ENCODE measurements at places on chromosomes 12 and 14.

GRCh38 chr14:76348898-76349297, 27.0 kb upstream of the ESRRB start:
- DNase-seq: no peak

GRCh38 chr12:66059666-66060065, 70.9 kb downstream of the LLPH start:
- DNase-seq: no peak

GRCh38 chr12:99983456-99984258, 1.1 kb downstream of the ANKS1B start:
- no peak for DNase-seq

DNA sequence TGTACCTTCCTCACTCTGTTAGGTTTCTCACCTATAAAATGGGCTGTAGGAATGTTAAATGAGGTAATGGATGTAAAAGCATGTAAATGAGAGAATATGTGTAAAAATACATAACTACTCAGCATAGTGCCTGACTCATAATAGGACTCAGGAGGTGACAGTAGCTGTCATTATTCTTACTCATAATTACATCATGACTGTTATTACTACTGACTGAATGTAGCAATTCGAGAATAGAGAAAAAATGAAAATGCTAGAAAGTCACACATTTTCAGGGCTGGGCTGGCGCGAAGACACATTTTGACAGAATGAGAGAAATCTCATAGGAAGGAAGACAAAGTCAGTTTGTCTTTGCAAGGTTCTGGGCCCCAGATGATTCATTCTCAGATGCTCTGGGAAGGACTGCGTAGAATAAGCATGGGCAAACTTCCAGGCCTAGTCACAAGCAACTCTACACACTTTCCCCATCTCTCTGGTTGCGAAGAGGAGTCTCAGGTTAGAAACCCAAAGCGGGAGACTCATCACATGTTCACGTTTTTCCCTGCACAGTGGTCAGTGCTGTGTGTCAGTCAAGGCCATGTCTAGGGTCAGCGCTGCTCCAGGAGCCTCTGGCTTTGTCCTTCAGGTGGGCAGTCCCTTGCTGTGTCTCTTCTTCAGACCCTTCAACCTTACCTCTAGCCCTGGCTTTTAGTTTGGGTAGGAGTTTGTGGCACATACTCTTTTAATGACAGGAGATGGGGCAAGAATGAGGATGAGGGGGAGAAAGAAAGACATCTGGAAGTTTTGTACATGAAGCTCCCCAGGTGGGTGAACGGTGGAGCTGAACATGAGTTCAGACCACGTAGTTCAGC, 8.4 kb downstream of the GPRC5A start:
- peak; percentile 98 for DNase-seq

- DNase-seq: no peak
Measured at GRCh38 chr14:68686205-68686465, 106.7 kb downstream of the ZFP36L1 start.

DNA sequence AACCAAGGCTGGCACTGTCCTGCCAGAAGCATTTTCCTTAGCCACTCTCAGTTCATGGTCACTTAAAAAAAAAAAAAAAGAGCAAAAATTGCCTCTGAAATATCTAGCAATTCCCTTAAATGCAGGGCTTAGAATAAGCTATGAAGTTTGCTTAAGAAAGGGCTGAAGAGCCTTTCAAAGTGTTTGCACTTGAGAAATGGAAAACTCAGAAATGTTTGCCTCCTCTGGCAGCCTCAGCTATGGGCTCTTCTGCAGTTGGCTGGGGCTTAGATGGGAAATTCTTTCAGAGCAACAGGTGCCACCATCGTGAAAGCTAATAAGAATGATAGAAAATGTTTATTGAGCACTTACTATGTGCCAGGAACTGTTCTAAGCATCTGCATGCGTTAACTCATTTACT, 48.5 kb upstream of the TSPAN11 start:
- no peak for DNase-seq

GRCh38 chr14:50957296-50957695, 13.0 kb upstream of the PYGL start:
- no peak for DNase-seq

- DNase-seq: no peak
Measured at GRCh38 chr12:81949841-81950308, 190.7 kb upstream of the PPFIA2 start.

DNA sequence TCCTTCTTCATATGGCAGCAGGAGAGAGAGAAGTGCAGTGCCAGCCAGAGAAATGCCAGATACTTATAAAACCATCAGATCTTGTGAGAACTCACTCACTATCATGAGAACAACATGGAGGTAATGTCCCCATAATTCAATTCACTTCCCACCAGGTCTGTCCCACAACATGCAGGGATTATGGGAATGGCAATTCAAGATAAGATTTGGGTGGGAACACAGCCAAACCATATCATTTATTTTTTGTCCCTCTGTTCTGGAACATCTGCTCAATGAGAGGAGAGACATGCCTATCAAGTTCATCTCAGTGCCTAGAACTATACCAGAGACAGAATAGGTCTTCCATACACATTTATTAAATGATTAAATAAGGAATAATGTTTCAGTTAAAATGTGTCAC, 543.5 kb downstream of the NRXN3 start:
- no peak for DNase-seq

DNA sequence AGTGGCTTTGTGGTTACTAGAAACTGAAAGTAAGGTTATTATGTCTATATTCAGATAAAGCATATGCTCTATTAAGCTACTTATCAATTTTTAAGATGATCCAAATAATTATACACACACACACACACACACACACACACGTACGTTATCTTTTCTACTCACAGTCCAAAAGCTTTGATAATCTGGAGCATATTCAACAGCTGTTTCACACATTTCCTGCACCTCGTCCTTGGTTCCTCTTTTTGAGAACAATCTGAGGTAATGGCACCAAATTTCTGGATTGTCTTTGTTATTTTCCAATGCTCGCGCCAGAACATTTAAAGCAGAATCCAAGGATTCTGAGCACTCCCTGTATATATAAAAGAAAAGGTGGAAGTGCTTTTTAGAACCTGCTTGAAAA, 37.5 kb downstream of the ZFC3H1 start:
- no peak for DNase-seq

- DNase-seq: no peak
Measured at GRCh38 chr12:57723630-57723962, 14.9 kb downstream of the AGAP2 start.

GRCh38 chr12:48572326-48572725, 2.5 kb upstream of the LALBA start:
- DNase-seq: peak; percentile 48

DNA sequence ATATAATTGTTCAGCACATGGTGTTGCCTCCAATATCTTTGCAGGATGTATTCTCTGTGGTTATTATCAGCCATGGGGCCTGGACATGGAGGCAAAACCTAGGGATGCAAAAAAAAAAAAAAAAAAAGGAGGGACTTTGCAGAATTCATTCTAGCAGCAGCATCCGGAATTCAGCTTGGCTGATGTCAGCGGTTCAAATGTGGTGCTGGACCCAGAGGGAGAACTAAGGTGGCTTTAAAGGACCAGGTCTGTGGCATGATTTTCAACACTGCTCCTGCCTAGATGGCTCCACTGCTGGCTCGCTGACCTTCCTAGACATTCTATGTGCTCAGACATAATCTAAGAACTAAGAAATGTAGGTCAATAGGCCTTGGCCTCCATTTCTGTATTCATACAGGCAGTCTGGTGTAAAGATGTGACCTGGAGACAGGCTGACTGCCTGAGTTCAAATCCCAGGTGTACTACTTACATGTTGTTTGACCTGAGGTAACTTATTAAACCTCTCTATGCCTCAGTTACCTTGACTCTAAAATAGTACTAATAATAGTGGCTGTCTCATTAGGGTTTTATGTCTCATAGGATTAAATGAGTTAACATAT, 108.6 kb downstream of the PPM1A start:
- no peak for DNase-seq

- peak; percentile 84 for DNase-seq
Measured at GRCh38 chr14:26845151-26845818, 247.5 kb upstream of the NOVA1 start.

GRCh38 chr14:43803076-43803689, 703.9 kb downstream of the FSCB start:
- no peak for DNase-seq

DNA sequence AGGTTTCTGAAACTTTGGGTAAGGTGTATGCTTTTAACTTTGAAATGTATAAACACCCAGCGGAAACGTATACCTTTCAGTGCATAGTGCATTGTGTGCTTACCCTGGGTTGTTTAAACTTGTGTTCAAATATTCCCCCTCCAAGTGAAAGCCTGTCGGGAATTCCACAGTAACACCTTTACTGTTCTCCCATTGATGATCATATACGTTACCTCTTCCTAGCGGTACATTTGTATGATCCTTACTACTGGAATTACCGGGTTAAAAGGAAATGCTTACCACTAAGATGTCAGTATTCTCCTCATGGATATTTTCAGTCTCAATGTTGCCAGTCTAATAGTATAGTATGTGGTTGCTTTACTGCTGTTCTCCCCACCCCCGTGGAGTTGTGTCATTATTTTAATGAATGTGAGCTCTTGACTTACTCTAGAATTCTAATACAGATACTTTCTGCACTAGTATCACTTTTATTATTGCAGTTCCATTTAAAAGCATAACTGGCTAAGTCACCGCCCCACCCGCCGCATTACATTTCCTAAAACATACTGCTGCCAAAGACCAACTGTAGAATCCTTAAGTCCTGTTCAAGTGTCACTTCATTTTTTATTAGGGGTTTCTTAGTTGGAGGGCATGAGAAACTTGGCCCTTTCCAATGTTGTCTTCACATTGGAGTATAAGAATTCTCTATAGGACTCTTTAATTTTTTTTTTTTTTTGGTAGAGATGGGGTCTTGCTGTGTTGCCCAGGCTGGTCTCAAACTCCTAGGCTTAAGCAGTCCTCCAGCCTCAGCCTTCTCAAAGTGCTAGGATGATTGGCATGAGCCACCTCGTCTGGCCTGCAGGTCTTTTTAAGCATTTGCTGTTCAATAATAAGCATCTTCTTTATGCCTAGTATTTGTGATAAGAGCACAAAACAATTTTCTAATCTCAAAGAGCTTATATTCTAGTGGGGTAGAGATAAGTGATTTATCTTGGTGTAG, 24.9 kb downstream of the NUDT4 start:
- no peak for DNase-seq

GRCh38 chr14:93332853-93333630, at the start of gene BTBD7:
TSS of gene BTBD7 (minus strand) at chr14:93333036. CDS start at chr14:93296051, 36,985 bp downstream.
- peak; percentile 95 for DNase-seq

GRCh38 chr12:29634057-29634456, 136.6 kb upstream of the OVCH1 start:
- no peak for DNase-seq

DNA sequence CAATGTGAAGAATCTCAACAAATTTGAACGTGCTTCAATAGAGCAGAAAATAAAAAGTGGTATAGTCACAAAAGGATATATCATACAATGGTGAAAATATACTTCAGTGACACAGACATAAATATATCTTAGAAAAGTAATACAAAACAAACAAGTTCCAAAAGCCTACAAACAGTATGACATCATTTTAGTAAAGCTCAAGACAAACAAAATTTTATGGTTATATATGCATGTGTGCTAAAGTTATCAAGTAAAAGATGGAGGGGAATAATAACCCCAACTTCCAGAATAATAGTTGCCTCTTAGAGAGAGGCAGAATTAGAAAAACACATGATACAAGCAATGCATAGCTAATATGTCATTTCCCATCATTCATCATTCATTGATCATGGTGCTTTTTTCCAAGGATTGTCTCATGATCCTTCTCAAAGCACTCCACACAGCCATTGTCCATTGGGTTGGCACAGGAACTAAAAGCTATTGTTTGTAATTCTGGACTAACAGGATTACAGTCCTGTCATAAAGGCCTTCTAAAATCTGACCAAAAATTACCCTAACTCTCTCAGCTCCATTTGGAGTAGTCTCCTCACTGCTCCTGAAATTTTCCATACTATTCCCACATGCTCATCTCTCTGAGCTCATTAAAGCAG, 59.5 kb downstream of the IFNG-AS1 start:
- no peak for DNase-seq

DNA sequence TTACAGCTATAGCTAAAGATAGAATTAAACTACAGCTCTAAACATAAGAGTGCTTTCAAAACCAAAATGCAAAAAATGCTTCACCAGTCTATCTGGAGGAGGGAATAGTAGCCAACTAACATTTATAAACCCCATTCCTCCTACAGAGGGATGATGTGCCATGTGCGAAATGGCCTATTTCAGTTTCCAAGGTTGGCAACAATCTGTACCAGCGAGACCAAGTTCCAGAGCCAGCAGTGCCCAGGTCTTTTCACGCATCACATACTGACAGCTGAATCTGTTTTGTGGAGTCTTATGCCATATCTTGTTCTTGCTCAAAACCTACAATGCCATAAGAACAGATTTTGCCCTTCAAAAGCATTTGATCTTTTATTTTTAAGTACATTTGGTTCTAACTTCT, 24.5 kb downstream of the NELL2 start:
- DNase-seq: no peak

DNA sequence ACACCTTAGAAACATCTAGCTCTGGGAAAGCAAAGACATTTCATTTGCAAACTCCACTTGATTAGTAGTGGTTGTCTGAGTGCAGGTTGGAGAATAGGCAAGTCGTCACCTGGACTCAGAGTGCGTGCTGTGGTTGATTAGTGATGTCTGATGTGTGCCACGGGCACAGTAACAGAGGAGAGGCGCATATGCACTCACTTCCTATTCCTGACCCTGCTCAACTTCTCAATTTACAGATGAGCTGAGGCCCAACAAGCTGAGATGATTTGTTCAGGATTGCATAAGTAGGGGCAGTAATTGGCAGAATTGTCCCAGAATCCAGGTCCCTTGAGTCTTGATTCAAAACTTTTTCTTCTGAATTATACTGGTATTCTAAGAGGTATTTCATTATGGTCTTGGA, 44.9 kb downstream of the ADCK1 start:
- DNase-seq: no peak

DNA sequence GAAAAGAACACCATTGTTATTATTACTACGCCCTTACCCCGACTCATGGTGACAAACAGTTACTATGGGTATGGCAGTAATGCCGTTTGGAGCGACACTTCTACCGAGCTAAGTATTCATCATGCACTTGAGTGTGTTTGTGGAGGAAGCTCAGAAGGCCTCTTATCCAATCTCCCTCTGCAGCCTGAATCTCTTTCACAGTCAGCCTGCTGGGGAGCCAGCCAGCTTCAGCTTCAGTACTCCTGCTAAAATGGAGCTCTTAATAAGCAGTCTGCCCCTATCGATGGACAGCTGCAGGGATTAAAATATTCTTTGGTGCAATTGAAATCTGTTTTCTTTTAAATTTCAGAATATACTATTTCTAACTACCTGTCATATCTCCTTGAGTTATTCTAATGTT, 24.7 kb upstream of the ATP5MC2 start:
- DNase-seq: no peak

GRCh38 chr14:87161502-87161901, 831.5 kb downstream of the GALC start:
- DNase-seq: no peak

DNA sequence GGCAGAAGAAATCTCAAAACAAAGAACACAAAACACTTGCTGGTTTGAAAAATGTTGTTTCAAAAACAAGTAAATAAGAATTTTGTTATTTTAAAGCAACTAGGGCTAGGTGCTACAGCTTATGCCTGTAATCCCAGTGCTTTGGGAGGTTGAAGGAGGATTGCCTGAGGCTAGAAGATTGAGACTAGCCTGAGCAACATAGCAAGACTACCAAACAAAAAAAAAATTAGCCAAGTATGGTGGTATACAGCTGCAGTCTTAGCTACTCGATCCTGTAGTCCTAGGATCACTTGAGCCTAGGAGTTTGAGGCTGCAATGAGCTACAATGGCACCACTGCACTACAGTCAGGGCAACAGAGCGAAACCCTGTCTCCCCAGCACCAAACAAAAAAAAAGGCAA, 32.6 kb upstream of the MTERF2 start:
- DNase-seq: no peak

All from SK-MEL-5 (cell line).